Activated CD4-positive, alpha-beta T cell treated with anti-CD3 and anti-CD28 coated beads, Interleukin-2, amount 10 ng/mL, durations not matched to agents 7 days and 5 days (primary cell): ENCODE measurements at places on chromosomes 12 and 14. TPM values are rescaled to one million over a fixed set of nuclear protein-coding genes. Genes with fewer than 3 reads are reported as not detected.

Gene MAPK1IP1L
- total RNA-seq, result 94.3 TPM

Gene RASSF9
- total RNA-seq, result not detected

Gene HNF1A
- total RNA-seq, result not detected

Gene RHOJ
- not detected for total RNA-seq

Gene SLC17A8
- total RNA-seq, result not detected

Gene PLEK2
- total RNA-seq, result 1.1 TPM

DNA sequence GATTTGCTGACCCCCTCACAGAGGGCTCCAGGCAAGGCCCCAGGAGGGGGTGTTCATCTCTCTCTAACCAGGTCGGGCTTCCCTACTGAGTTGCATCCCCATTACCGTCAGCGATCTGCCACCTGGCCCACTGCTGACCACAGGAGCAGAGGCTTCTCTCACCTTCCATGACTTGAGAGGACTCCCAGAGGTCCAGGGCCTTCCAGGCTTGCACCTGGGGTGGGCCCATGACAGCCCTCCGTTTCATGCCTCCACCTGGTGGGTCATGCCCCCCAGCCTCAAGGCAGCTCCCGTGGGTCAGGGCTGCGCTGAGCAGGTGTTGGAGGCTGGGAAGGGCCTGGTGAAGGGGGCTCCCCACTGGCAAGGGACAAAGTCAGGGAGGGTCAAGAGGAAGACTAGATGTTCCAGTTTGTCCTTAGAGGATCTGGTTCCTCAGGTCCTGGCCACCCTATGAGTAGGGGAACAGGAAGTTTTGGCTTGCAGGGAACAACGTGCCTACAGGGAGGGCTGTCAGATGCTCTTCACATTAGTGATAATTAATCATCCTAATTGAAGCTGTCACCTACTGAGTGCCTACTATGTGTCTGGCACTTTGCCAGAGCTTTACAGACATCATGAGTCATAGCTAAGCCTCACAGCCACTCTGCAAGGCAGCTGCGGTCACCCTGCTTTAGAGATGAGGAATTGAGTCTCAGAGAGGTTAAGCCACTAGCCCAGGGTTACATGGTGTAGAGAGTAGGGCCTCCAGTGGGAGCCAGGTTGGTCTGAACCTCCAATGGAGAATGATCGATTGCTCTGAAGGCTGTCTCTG is 13.8 kb downstream of the NFKBIA start:
- DNase-seq, result no peak

GRCh38 chr14:96407935-96408570 is 16.1 kb downstream of the AK7 start:
- no peak for DNase-seq

DNA sequence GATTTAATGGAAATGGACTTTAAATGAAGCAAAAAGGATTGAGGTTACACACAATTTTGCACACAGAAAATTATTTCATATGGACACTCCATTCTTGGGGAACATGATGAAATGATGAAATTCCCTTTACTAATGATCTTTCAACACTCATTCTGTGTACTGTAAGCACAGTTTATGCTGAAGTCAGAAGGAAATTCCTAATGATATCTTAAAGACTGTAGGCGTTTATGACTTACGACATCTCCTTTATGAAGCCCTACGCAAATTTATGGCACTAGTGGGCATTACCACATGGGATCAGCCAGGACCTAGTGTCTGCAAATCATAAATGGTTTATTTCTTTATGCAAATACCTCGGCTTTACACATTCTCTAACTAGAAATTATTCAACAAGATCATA is 97.9 kb upstream of the SOX5 start:
- no peak for DNase-seq

- DNase-seq, result no peak
Measured at GRCh38 chr12:46627686-46628085, 198.1 kb downstream of the SLC38A4 start.

- DNase-seq, result no peak
Measured at GRCh38 chr12:32292151-32292550, 107.2 kb upstream of the FGD4 start.

GRCh38 chr14:29926228-29926627 is 1.4 kb downstream of the PRKD1 start:
- no peak for DNase-seq

DNA sequence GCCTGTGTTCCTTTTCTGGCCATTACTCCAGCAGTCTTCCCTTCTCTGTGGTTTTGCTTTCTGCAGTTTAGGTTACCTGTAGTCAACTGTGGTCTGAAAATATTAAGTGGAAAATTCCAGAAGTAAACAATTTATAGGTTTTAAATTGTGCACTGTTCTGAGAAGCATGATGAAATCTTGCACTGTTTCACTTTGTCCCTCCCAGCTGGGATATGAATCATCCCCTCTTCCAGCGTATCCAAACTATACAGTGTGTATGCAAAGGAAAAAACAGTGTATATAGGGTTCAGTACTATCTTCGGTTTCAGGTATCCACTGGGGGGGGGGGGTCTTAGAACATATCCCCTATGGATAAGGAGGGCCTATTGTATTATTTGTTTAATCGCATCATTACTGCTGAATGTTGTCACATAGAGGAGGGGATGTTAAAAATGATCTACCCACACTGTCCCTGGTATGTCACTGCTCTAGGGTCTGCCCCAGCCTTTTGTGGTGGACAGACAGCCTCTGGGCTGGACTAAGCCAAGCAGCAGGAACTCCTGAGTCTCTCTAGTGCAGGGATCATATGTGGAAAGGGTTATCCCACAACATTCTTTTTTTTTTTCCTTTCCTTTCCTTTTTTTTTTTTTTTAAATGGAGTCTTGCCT is 109.1 kb upstream of the MAX start:
- no peak for DNase-seq

GRCh38 chr12:12885096-12885792 is 6.1 kb upstream of the GPRC5A start:
- no peak for DNase-seq

DNA sequence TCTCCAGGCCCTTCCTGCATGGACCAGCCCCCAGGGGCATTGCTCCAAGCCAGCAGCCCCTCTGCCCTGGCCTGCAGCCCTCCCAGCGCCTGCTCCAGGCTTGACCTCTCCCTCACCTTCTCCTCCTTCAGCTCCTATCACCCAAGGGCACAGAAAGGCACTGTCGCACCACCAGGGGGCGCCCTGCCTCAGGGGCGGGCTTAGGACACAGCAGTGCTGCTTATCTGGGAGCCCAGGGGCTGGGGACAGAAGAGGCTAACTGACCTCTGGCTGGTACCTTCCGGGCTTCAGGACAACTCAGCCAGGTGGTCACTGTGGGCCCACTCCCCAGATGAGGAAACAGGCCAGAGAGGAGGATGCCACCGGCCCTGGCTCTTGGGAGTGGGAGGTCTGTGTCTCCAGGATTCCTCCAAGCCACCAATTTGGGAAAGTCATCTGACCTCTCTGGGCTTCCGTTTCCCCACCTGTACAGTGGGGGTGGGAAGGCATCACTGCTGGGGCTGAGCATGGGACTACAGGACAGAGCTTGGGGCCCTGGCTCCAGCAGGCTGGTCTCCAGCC is 25.3 kb upstream of the GPR132 start:
- DNase-seq, result peak; percentile 89

DNA sequence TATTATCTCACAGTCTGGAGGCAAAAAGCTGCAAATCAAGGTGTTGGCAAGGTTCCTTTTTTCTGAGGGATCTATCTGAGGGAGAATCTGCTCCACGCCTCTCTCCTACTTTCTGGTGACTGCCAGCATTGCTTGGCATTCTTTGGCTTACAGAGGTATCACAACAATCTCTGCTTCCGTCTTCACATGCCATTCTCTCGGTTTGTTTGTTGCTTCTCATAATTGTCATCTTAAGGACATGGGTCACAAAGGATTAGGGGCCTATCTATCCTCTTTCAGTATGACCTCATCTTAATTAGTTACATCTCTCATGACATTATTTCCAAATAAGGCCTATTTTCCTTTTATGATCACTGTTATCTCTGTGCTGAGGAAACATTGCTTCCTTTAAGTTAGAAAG is 345.0 kb downstream of the FOXG1 start:
- DNase-seq, result no peak

GRCh38 chr14:50977863-50978528 is 33.7 kb upstream of the PYGL start:
- DNase-seq, result no peak

GRCh38 chr12:11707535-11707934 is 58.1 kb downstream of the ETV6 start:
- DNase-seq, result no peak

DNA sequence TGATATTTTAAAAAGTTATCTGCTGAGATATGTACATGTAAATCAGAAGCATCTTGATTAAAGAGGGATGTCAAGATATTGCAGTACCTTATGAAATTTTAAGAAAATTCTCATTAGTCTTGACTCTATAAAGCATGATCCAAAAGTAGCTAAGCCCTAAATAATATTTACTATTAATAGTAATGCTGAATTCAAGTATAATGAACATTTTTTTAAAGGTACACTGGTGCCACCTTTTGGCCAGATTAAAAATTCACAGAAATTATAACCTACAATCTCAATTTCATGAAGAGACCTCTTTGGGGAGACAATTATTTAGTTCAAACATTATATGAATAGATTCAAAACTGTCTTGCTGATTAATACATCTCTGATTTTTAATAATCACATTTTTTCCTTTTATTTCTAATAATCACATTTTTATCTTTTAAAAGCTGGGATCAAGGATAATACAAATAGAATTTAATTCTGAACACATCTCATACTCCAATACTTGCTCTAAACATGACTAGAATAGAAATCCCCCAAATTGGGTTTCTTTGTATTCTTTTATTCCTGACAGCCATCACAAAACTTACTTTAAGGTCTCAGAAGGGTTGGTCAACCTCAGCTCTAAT is 13.4 kb downstream of the AKAP5 start:
- peak; percentile 18 for DNase-seq

DNA sequence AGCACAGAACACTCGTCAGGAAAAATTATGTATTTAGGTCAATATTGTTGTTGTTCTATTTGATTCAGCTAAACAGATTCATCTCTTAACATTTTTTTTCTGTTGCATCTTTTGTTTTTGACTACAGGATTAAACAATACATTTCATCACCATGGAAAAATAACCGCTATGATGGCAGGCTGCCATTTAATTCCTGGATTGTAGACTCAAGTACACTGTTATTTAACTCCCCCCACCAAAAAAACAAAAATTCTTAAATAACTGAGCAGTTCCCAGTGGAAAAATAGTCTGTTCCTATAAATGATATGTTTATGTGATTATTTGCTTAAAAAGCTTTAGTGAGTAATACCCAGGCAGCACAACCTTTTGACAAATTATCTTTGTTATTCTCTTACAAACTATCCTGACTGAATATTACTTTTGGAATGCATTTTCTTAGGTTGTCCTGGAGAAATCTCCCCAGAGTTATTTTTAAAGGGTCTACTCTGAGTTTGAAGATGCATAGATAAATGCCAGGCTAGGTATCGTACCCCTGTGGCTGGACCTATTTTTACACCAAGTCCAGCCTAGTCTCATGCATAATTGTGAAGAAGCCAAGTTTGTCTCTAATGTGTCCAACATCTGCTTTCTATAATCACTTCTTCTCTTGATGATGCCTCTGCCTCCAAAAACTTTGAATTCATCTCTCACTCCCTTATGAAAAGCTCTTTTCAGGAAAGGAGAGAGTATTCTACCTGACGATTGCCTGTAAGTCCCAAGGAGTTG is 3.7 kb downstream of the KERA start:
- DNase-seq, result no peak

- DNase-seq, result no peak
Measured at GRCh38 chr12:109624467-109624866, 50.9 kb downstream of the MVK start.

DNA sequence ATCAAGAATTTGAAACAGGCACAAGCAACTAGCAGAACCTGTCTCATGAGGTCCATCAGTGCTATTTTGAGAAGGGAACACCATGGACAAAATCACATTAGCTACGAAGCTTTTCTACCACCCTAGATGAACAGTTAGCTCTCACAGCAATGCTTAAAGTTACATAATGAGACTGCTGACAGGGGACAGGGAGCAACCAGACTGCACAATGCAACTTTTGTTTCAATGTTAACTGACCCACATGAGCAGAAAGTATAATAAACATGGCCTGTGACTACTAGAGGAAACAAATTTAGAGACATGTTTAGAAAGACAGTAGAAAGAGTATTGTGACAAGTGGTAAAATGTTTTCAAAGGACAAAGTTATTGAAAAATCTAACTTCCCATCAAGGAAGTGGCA is 282.8 kb downstream of the CEP128 start:
- no peak for DNase-seq

GRCh38 chr12:68932128-68932960 is 627 bp downstream of the CPM start:
- peak; percentile 19 for DNase-seq

DNA sequence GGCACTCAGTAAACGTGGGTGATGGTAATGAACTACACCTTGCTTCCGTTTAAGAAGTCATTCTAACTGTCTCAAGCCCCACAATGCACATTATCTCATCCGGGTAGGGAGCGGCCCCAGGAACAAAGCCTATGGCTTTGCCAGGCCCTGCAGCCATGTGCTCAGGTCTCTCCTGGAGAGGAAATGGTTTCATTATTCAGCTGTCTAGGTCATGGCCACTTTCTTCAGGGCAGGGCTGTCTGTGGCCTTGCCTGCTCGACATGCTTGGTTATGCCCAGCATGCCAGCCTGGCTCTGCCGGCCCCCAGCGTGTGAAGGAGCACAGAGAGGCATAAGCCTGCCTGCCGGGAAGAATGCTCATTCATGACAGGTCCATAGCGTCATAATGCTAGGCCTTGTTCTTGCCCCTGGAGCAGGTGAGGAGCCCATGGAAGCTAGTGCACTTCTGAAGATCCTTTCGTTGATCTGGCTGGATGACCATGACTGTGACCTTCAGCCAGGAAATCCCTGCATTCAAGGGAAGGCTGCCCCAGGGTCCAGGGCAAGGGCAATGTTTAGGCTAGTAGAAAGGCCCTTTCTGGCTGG is 26.3 kb upstream of the FOS start:
- DNase-seq, result no peak

GRCh38 chr14:100303925-100304324 is 2.3 kb downstream of the SLC25A29 start:
- DNase-seq, result no peak

GRCh38 chr14:70847406-70848090 is 38.2 kb upstream of the MAP3K9 start:
- DNase-seq, result no peak

DNA sequence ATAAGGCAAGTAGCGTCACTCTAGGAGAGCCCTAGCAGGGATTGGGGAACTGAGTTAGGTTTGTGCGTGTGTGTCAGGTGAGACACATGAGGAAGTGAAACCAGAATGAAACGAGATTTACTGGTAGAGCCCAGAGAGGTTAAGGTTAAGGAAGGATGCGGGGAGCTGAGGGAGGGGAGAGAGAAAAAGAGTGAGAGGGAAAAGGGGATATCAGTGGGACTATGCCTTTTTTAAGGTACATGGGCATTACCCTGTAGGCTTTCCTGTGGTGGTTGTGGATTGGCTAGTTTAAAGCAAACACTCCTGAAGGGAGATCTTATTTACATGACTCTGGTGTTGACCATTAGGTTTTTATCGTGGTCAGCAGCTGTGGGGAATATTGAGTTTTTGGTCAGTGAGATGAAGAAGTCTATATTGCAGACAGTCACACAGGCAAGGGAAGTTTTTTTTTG is 13.9 kb downstream of the ZDHHC17 start:
- DNase-seq, result no peak
